ENCODE measurements at places on chromosomes 7 and 10. TPM values are rescaled to one million over a fixed set of nuclear protein-coding genes. Genes with fewer than 3 reads are reported as not detected.

ARHGAP22 gene
- 11.7 TPM for total RNA-seq

DNA sequence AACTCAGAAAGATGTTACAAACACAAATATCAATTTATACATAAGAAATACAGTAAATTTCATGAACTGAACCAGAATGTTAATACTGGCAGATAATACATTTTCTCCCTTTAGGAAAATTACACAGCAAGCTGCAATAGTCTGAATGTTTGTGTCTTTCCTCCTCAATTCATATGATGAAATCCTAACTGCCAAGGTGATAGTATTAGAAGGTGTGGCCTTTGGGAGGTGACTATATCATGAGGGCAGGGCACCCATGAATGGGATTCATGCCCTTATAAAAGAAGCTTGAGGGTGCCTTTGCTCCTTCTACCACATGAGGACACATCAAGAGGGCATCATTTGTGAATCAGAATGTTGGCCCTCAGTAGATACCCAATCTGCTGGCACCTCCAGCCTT is 64.3 kb upstream of the GPR22 start:
- DNase-seq: no peak

GRCh38 chr7:1236132-1236661 is 3.5 kb downstream of the UNCX start:
- no peak for DNase-seq

GRCh38 chr7:38411404-38411803 is 138.0 kb upstream of the TARP start:
- DNase-seq: no peak

DNA sequence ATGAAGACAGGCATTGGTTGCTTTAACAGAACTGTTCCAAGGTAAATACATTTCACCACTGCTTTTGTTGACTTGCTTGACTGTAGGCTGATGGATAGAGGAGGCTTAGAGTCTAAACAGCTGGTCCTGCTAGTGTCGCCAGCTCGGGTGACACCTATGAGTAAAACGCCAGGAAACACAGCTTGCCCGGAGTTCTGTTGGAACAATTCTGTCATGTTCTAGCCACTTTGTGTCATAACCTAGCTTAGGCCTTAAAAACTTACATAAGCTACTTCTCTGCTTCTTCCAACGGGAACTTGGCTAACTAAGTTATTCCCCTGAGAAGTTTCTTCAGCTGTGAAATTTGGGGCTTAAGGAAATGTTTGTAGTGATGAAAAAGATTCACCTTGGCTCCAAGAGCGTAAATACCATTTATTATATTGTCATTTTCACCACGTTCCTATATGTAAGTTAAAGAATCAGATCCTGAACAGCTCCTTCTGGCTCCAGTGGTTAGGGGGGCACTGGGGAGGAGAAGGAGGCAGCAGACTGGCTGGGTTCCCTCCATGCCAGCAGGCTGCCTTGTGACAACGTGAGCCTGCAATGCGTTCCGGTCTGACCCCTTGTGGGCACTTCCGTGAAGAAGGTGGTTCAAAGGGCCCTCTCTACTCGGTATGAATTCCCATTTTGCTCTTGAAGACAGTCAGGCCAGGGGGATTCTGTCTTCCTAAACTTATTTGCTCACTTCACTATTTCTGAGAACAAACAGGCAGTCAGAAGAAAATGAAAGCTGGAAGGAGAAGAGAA is 253.2 kb downstream of the BMPER start:
- peak; percentile 64 for DNase-seq

- DNase-seq: no peak
Measured at GRCh38 chr7:75639886-75640190, 98.9 kb downstream of the HIP1 start.

DNA sequence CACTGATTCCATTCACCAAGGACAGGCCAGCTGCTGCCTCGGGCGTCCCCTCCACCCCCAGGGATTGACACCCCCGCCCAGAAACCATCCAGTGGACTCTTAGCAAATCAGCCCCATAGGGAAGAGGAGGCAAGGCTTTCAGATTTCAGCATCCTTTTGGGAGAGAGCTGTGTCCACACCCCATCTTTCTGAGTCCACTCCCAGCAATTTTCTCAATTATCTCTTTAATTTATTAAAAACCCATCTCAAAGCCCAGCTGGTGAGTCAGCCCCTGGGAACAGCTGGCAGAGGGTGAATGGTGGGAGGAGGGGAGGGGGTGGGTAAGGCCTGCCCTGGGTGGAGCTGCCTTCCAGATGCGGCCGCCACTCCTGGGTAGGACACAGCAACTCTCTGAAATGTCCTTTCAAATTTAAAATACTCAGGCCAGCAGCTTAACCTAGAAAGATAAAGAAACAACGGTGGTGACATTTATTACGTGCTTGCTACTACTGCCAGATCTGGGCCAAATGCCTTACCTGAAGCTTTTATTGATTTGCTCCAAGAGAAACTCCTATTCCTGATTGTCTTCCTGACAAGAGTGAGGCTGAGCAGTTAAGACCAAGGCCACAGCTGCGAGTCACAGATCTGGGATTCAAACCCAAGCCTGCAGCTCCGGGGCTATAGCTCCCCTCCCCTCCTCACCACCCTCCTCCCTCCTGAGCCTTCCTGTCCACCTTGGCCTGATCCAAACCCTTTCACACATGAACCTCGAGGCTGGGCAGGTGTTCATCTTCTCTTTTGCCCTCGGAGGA is 120.4 kb downstream of the RGS10 start:
- no peak for DNase-seq

- DNase-seq: no peak
Measured at GRCh38 chr10:66642217-66642616, 283.6 kb upstream of the LRRTM3 start.

ANKRD30A gene
- 0.09 TPM for total RNA-seq

DNA sequence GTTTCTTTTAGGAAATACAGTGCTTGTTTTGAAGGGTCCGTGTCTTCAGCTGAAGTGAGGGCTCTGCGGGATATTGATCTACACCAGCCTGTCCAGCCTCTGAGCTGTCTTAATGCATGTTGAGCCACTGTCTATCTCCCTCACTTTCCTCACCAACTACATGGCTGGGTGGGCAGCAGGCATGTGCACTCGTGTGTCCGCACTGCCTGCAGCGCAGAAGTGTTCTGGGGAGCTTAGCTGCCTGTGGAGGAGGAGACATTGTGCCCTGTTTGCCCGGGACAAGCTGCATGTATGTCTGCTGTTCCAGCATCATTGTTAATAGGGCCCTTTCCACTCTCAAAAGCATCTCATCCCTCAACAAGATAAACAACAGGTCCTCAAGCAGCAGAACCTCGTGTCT is 133.1 kb upstream of the EEPD1 start:
- no peak for DNase-seq

GRCh38 chr7:55977831-55978230 is 13.4 kb downstream of the NIPSNAP2 start:
- no peak for DNase-seq

- DNase-seq: no peak
Measured at GRCh38 chr7:12222889-12223579, 11.9 kb downstream of the TMEM106B start.

DNA sequence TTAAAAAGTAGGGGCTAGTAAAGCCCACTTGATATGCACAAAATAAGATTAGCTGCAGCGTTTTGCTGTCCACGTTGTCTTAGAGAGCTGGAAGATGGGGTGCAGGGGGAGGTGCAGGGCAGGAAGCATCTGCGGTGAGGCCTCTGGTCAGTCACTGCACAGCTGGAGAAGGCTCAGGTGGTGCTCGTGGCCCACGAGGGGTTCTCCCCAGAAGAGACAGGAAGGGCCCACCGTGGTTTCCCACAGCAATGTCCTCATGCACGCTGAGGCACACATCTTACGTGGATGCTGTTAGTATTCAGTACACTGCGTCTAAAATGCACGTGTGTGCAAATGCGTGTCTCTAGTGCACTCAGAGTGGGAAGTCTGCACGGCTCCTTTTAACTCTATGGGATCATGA is 582.1 kb downstream of the PTPRN2 start:
- no peak for DNase-seq

GRCh38 chr10:95531994-95532399 is 29.2 kb downstream of the SORBS1 start:
- no peak for DNase-seq

- no peak for DNase-seq
Measured at GRCh38 chr10:31401287-31401686, 82.3 kb downstream of the ZEB1 start.

PAPSS2 gene
- total RNA-seq: 32.3 TPM

LLCFC1 gene
- total RNA-seq: not detected

GRCh38 chr7:96033009-96033598 is 260.8 kb downstream of the DYNC1I1 start:
- DNase-seq: no peak

TMEM196 gene
- not detected for total RNA-seq

DNA sequence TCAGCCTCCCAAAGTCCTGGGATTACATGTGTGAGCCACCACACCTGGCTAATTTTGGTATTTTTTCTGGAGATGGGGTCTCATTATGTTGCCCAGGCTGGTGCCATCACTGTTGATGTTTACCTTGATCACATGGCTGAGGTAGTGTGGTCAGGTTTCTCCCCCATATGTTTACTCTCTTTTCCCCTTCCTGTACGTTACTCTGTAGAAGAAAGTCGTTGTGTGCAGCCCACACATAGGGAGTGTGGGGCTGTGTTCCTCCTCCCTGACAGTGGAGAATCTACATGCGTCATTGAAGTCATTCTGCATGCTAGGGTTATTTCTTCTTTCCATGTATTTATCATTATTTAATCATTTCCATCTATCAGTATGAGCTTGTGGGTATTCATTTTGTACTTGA is 16.3 kb upstream of the ORAI2 start:
- no peak for DNase-seq

CACNB2 gene
- 1.2 TPM for total RNA-seq

NEBL gene
- 37.2 TPM for total RNA-seq

Measured in sciatic nerve (tissue), 2 donors.